ENCODE measurements at places on chromosomes 16 and 17.

GRCh38 chr16:54425681-54426552 is 139.3 kb upstream of the IRX3 start:
- DNase-seq, result no peak

DNA sequence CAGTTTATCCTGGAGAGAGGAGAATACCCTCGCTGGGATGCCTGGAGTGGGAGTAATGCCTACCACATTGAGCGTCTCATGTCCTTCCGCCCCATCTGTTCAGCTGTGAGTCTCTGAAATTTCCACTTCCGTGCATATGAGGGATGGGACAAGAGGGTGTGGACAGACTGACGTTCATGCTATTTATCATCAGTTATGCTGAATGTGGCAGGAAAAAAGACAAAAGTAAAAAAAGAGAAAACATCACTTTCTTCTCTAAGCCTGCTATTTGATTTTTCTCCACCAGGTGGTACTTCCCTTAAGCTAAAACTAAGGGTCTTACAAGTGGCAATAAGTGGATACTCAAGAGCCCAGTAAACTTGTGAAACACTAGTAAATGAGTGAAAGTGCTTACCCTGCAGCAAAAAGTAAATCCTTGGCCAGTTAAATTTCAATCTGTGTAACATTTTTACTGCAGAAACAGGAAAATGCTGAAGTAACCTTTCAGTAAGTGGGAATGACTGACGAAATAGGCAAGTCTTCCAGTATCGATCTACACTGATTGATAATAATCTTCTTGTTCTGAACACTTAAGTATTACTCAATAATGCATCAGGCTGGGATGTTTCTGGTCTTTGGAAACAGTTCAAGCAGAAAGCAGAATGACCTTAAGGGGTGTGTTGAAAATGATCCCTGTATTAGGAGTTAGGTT is 5.6 kb downstream of the CRYBA1 start:
- no peak for DNase-seq

DNA sequence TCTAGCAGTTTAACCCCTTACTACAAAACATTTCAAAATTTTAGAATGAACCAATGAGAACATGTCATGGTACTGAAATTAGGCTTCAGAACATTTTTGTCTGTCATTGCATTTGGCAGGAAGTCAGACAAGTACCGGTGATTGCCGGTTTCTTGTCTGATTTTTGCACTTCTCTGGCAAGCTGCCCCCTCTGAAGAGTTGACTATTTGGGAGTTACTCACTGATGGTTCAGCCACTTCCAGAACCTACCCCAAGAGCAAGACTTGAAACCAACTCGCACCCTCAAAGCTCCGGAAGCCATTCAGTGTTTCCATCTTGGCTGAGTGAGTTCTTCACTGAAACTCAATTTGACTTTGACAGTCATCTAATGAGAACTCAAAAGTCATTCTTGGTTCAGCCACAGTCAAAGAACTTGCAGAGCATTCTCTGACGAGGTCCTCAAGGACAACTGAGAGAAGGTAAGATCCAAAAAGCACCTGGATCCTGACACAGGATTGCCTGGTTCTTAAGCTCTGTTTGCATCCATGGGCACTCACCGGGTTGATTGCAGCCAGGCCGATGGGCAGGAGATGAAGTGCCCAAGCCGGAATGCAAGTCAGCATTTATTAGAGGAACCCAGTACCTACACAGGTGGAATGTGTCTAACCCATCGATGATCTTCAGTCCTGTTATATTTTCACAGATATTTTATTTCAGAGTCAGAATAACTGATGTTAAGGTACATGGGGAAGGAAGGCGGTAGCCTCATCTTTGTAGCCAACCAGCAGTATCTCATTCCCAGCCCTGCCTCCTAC is 93.6 kb downstream of the USP22 start:
- DNase-seq, result no peak

GRCh38 chr17:47760409-47761140 is 27.5 kb downstream of the TBX21 start:
- no peak for DNase-seq

DNA sequence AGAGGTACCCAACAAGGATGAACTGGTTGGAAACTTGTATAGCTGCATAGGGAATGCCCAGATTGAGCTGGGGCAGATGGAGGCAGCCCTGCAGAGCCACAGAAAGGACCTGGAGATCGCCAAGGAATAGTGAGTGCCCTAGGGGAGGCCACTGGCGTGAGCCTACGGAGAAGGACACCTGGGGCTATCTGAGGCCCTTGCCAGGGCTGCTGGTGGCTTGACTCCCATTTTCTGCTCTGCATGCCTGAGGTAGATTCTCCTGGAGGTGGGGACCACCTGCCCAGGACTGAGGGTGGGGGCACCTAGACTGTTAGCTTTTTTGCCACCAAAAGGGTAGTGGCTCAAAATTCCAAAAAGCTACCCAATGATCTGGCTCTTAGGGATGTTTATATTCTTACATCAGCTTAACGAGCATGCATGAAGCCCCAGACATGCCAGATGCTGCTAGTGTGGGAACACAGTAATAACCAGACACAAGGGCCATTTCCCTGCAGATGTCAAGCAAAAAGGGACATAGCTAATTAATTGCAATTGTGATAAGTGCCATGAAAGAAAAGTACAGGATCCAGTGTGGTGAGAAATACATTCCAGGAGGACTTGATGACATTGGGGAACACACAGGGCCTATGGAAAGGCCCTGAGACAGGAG is 8.8 kb downstream of the ODAD4 start:
- DNase-seq, result no peak

DNA sequence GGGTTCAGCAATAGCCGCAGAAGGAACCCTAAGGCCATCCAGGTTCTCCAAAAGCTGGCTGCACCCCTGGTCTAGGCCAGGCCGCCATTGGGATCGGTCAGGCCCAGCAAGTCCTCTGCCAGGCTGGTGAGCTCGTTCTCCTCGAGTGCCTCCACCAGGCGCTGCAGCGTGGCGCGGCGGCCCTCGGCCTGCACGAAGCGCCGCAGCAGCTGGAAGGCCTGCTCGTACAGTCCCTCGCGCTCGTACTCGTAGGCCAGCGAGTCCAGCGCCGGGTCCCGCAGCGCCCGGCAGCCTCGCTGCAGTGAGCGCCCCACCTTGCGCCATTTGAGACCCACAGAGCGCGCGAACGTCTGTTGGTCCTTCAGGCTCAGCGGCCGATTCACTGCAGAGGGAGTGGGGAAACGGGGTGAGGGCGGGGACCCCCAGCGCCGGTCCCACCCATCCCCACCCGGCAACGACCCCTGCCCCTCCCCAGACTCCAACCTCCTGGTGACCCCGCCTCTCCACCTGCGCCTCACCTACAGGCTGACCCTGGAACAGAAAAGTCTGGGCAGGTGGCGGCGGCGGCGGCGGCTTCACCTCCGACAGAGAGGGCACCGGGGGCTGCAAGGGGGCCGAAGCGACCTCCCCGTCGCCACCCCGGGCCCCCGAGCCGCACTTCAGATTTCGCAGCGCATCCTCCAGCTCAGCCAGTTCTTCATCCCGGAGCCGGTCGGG is 3.9 kb upstream of the B3GNT9 start:
- no peak for DNase-seq

DNA sequence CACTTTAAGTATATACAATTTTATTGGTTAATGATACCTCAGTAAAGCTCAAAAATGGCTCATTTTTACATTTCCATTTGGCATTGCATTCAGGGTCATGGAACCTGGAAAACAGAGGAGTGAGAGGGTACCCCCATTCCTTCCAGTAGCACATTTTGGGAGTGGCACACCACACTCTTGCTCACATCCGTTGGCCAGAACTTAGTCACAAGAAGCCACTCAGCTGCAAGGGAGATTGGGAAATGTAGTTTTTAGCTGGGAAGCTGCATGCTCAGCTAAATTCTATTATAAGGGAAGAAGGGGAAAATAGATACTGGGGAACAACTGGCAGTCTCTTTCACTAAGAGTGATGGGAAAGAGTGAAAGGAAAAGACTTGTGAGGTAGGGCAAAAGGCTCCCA is 102.5 kb upstream of the TMEM97 start:
- no peak for DNase-seq

DNA sequence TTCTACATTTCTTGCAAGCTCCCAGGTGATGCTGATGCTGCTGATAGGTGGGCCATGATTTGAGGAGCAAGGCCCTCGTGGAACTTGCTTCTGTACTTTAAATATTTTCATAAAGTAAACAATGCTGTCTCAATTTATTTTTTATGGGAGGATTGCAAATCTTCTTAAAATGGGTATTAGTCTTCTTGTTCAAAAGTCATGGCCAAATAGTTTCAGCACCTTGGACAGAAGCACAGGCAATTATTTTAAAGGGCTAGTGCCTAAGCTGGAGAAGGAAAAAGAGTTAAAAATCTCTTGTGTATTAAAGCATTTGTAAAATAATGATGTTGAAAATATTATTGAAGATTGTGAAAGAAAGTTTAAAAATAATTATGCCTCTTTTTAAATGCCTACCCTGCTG is 50.5 kb downstream of the GPR139 start:
- no peak for DNase-seq

DNA sequence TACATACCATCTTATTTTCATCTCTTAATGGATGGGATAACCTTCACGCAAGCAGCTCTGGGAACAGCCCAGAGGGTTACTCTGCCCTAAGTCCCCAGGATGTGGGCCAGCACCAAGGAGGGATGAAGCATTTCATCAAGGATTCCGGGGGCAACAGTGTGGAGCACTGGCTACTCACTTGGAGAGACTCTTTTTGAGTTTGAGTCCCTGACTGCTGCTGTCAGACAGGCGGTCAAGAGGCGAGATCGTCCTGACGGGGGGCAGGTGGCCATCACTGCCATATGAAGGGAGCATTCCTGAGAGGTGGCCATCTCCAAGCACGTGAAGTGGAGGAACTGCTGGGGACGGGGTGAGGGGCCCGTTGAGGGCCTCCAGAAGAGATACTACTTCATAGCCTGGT is 18.1 kb upstream of the FOXJ1 start:
- DNase-seq, result no peak

DNA sequence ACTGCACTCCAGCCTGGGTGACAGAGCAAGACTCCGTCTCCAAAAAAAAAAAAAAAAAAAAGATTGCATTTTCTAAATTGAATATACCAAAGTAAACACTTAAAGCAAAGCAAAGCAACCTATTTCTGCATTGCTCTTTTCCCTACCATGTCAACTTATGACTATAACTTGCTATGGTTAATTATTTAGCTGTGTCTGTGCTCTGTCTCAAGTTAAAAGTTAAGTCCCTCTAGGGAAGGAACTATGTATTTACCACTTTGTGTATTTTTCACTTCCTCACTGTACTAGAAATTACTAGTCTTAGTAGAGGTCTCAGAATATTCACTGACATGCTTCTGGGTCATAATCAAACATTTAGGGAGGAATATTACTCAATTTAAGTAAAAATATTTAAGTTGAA is 711.7 kb upstream of the SOX9 start:
- no peak for DNase-seq

Measured in stimulated activated CD4-positive, alpha-beta T cell treated with anti-CD3 and anti-CD28 coated beads, Interleukin-12 subunit alpha, Interleukin-12 subunit beta, amount 100 ng/mL, for 24 hours (primary cell).